Stimulated activated effector memory CD8-positive, alpha-beta T cell treated with anti-CD3 and anti-CD28 coated beads, Interleukin-12 subunit alpha, Interleukin-12 subunit beta, amount 100 ng/mL, for 72 hours (primary cell): ENCODE measurements at places on chromosomes 2 and 18.

- DNase-seq = no peak
Observed at GRCh38 chr2:207926133-207926988, 99.0 kb downstream of the PLEKHM3 start.

- DNase-seq = no peak
Observed at GRCh38 chr2:240986787-240987411, 11.5 kb upstream of the SNED1 start.

DNA sequence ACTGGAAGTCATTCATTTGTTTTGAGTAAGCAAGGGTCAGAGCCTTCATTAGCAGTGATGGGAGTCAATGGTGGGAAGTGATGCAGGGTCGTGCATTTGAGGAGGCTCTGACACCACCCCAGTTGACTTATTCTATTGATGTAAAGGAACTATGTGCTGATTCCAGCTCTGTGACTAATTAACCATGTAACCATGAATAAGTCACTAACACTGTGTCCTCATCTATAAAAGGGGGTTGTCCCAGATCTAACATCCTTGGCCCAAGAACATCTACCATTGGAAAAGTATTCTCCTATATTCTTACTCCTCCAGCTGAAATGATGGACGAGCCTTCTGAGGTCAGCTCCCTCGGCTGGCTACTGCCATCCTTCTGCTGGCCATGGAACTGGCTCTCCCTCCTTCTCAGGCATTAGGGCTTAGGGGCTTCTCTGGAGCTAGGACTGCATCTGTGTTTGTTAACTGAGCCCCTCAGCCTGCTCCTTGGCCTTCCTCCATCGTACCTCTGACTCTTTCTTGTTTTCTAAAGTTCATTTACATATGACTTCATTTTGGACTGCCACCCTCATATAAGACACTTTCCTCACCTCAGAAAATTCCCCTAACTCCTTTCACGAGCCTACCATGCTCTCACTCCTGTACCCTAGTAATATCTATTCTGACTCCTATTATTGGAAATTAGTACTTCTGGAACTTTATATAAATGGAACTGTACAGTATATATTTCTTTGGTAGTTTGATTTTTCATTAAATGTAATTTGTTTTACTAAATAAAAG is 115.5 kb downstream of the KCTD1 start:
- no peak for DNase-seq

GRCh38 chr2:8461341-8461740 is 220.5 kb upstream of the ID2 start:
- no peak for DNase-seq

DNA sequence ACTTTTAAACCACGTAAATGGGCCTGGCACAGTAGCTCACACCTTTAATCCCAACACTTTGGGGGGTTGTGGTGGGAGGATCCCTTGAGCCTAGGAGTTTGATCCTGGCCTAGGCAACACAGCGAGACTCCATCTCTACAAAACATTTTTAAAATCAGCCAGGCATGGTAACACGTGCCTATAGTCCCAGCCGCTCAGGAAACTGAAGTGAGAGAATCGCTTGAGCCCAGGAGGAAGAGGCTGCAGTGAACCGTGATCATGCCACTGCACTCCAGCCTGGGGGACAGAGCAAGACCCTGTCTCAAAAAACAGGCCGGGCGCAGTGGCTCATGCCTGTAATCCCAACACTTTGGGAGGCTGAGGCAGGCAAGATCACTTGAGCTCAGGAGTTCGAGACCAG is 12.2 kb downstream of the ROCK1 start:
- DNase-seq = no peak

DNA sequence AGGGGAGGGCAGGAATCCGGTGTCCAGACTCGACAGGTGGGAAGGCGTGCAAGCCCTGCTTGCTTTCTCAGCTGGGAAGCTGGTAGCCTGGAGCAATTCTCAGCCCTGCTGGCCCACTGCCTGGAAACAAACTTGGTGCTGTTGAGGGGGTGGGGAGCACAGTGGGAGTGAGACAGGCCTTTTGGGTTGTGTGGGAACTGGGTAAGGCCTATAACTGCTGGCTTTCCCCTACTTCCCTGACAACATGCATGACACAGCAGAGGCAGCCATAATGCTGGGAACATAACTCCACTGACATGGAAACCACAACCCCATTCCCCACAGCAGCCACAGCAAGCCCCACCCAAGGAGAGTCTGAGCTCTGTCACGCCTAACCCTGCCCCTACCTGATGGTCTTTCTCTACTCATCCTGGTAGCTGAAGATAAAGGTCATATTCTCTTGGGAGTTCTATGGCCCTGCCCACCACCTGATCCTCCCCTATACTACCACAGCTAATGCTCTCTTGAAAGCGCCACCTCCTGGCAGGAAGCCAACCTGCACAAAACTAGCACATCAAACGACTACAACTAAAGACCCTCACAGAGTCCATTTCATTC is 122.9 kb upstream of the ACVR1C start:
- DNase-seq = no peak

GRCh38 chr2:68088940-68089339 is 26.1 kb upstream of the C1D start:
- no peak for DNase-seq

DNA sequence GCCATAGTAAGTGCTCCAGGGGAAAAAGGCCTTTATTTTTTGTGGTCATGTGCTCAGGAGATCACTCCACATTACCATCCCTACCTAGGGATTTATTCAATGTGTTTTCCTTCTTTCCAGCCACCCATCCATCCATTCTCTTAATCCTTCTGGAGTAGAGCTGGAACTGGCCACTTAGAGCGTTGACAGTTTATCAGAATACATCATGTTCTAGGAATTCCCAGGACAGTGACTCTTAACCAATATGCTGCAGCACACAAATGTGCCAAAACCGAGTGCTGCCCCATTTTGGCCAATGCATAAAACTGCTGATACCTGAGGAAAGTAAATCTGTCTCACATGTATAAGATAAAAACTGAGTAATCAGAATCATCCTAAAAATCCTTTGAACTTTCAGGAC is 63.7 kb downstream of the FARSB start:
- DNase-seq = no peak

GRCh38 chr2:166675553-166675952 is 181.5 kb upstream of the SCN7A start:
- DNase-seq = no peak

GRCh38 chr2:30772021-30772705 is 35.1 kb downstream of the CAPN13 start:
- DNase-seq = no peak

DNA sequence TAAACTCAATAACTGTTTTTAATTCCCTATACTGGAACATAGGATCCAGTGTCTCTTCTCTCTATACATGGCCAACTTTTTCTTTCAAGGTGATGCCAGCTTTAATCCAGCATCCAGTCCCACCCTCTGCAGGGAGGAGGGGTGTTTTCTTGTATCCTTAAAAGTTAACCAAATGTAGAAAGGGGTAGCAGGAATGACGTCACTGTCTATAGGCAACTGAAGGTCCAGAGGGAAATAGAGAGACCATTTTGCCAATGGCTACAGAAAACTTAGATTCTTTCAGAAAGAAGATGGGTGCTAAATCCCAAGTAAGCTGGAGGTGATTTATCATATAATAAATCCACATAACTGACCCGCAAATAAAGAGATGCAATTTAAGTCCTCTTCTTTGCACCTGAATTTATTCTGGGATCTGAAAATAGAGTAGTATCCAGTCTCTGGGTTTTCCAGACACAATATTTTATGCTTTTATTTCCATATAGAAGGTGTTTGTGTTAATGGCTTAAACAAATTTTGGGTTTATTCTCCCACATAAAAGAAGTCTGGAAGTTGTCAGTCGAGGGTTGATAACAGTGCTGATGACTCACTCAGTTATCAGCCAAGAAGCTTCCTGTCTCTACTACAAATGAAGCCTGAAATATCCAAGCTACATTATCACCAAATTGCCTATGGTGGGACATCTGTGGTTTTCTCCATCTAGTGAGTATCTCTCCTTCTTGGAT is 5.7 kb upstream of the DNER start:
- no peak for DNase-seq

DNA sequence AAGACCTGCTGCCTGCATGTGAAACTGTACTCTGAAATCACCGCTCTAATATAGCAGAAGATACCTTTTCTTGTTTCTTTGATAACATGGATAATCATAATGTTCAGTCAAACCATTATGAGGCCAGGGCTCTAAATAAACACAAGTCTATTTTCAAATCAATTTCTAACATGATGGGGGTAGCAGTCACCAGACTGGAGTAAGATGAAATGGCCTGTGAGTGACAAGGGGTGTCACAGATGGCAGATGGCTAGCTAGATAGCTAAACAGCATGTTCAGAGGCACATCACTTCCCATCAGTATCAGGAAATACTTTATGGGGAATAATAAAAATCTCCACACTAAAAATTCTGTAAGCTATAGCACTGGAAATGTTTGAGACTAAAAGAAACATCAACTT is 14.0 kb downstream of the MBD2 start:
- DNase-seq = no peak

- no peak for DNase-seq
Observed at GRCh38 chr2:29804671-29805070, 116.7 kb downstream of the ALK start.

GRCh38 chr2:229519655-229520430 is 194.5 kb downstream of the DNER start:
- no peak for DNase-seq

- DNase-seq = no peak
Observed at GRCh38 chr2:197706839-197707207, 1.7 kb downstream of the MARS2 start.

DNA sequence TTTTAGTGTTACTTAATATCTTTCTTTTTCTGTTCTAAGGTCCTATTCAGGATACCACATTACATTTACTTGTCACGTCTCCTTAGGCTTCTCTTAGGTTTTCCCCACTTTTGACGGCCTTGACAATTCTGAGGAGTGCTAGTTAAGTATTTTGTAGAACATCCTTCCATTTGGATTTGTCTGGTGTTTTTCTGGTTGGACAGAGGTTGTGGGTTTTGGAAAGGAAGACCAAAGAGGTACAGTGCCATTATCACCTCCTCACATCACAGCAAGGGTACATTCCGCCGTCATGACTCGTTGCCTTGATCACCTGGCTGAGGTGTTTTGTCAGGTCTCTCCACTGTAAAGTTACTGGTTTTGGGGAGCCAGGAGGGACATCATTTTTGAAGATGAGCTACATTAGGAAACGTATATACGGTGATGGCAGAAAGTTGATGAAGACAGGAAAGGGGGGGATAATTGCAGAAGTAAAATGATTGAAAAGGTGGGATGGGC is 88.4 kb upstream of the TMEM247 start:
- peak; percentile 43 for DNase-seq

- DNase-seq = no peak
Observed at GRCh38 chr2:200482194-200482593, 27.7 kb downstream of the KCTD18 start.
